DND-41 (cell line): ENCODE measurements at places on chromosomes 3 and 15.

DNA sequence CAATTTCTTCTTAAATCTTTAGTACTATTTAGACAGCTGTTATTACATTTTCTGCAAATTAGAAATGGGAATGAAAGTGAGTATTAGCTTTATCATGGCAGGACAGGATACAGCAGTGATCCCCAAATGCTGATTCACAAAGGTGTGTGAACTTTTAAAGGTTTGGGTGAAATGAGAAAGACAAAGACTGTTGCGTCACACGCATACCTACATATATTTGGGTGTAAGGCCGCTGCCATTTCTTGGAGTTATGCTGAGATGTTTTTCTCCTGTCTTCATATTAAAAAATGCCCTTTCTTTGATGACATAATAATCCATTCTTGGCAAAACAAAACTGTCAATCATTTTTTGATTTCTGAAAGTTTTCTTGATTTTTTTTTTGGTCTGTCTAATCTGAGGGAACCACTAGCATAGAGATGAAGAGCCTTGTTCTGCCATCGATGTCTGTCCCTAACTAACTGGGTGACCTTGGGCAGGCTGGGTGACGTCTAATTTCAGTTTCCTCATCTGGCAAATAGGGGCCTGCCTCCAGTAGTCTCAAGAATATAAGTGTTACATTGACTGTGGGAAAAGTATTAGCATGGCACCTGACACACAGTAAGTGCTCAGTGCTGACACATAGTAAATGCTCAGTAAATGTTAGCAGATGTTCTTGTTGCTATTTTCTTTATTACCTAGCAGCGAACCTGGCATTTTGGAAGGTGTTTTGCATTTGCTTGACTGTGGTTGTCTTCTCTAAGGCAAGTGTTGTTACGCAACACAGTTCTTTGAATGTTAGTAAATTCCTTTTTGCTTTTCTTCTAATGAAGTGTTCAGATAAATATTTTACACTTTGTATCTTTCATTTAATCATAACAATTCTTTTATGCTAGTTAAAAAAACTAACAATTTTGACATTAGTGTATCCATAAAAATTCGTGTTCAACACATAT lies 5.0 kb downstream of the MITF start:
- DNase-seq = no peak

- no peak for DNase-seq
Observed at GRCh38 chr3:36579746-36580145, 184.6 kb downstream of the DCLK3 start.

GRCh38 chr3:115960799-115961198 lies 337.5 kb downstream of the GAP43 start:
- no peak for DNase-seq

DNA sequence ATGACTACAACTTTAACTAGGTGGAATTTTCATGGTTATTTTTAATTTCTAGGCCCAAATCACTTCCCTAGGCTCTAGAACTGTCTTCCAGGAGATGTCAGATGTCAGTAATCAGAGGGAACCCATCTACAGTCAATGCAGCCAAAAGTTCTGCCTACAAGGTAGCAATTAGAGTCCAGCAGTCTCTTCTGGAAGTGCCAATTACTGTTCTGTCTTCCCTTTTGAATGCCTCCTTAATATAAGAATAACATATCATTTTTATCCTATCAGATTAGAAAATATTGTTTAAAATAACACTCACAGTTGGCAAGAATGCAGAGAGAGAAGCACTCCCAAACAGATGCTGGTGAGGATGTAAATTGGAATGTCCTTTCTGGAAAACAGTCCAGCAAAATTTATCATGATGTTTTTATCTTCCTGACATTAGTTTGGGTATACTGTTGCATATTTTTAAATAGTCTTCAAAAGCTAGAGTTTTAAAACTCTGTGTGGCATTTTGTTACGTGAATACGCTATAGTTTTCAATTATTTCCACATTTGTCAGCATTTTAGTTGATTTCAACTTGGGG lies 543.7 kb downstream of the FHIT start:
- no peak for DNase-seq

GRCh38 chr3:169923189-169923588 lies 11.8 kb downstream of the SAMD7 start:
- no peak for DNase-seq

- DNase-seq = no peak
Observed at GRCh38 chr3:12025584-12025983, 21.4 kb downstream of the SYN2 start.

- no peak for DNase-seq
Observed at GRCh38 chr15:50168783-50169411, 13.1 kb upstream of the SLC27A2 start.

DNA sequence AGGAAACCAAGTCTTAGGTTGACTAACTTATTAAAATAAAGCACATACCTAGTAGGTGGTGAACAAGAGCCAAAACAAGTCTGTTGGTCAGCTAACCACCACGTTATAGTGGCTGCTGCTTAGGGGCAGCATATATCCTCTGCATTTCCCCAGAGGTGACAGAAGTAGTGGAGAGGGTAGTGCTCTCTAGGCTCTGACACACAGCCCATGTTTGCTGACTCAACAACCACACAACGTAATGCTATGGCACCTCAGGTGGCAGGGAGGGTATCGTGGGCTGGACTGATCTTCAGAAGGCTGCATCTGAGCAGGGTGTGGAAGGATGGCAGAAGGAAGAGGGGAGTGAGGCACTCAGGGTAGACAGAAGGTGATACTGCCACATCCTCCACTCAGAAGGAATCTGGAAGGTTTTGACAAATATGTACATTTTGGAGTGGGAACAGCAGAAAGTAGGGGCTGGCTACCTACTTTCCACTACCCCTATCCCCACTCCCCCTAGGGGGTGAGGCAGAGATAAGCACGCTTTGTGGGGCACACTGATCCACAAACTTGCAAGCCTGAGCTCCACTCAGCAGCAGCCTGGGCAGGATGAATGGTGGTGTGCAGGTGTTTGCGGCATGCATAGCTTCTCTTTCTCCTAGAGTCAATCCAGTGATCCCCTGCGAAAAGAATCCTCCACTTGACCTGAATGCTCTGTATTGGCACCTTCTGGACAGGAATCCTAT lies 178.1 kb downstream of the RORA start:
- no peak for DNase-seq

DNA sequence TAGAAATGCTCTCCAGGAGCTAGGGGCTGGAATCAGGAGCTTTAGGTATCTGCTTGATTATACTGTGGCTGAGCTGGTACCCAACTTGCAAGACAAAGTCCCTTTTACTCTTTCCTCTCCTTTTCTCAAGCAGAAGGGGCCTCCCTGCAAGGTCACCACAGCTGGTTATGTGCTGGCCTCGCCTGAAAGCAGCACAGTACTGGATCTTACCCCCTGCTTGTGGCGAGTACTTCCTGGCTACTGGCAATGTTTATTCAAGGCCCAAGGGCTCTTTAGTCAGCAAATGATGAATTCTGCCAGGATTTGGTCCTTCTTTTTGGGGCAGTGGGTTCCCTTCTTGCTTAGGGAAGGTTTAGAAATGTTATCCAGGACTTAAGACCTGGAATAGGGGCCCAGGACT lies 234.6 kb downstream of the RAP2B start:
- DNase-seq = no peak

DNA sequence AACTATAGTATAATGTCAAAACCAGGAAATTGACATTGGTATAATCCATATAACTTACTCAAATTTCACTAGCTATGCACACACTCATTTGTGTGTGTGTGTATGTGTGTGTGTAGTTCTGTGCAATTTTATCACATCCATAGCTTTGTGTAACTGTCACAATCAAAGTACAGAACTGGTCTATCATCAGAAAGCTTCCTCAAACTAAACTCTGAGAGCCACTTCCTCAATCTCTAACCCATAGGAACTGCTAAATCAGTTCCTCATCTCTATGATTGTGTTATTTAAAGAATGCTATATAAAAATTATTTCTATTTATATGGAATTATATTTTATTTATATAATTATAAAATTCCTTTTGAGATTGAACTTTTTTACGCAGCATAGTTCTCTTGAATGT lies 18.1 kb downstream of the LNP1 start:
- no peak for DNase-seq

GRCh38 chr3:30083315-30083714 lies 523.1 kb upstream of the TGFBR2 start:
- no peak for DNase-seq

- no peak for DNase-seq
Observed at GRCh38 chr3:149473357-149474249, 894 bp upstream of the TM4SF4 start.

- DNase-seq = no peak
Observed at GRCh38 chr15:63439536-63440264, 58.1 kb upstream of the CA12 start.

- DNase-seq = no peak
Observed at GRCh38 chr15:101055411-101055810, 136.3 kb downstream of the LRRK1 start.

DNA sequence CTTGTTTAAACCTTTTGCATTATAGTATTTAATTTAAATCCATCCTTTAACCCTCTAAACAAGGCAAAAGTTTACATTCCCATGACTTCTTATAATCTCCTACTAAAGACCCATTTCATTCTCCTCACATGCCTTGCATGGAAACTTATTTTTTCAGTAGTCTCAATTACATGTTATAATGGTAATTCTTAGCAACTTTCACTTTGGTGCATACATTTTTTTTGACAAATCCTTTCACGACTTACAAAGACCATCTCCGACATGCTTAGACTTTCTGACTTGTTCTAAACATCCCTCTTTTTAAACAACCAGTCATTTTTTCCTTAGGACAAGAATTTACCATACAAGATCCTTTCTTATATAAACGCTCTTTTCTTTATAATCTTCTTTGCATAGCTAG lies 615.4 kb upstream of the GBE1 start:
- DNase-seq = peak; percentile 6

GRCh38 chr15:38705436-38706219 lies 141.0 kb upstream of the RASGRP1 start:
- DNase-seq = no peak

DNA sequence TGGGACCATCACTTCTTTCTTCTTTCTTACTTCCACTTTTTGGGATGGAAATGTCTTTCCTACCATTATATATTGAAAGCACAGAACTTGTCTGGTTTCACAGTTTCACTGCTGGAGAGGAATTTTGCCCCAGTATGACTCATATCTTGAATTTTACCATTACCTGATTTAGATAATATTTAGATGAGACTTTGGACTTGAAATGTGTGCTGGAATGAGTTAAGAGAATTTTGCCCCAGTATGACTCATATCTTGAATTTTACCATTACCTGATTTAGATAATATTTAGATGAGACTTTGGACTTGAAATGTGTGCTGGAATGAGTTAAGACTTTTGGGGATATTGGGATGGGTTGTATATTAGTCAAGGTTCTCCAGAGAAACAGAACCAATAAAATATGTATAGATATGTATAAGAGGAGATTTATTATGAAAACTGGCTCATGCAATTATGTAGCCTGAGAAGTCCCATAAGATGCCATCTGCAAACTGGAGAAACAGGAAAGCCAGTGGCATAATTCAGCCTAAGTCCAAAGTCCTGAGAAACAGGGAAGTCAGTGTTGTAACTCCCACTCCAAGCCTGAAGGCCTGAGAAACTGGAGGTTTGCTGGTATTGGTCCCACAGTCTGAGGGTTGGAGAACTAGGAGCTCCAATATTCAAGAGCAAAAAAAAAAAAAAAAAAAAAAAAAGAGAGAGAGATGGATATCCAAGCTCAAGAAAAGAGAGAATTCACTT lies 1029.2 kb downstream of the EPHA3 start:
- DNase-seq = no peak

GRCh38 chr3:74057169-74057568 lies 432.4 kb upstream of the PDZRN3 start:
- no peak for DNase-seq

GRCh38 chr3:50258979-50259378 lies 10.0 kb upstream of the SEMA3B start:
- no peak for DNase-seq

DNA sequence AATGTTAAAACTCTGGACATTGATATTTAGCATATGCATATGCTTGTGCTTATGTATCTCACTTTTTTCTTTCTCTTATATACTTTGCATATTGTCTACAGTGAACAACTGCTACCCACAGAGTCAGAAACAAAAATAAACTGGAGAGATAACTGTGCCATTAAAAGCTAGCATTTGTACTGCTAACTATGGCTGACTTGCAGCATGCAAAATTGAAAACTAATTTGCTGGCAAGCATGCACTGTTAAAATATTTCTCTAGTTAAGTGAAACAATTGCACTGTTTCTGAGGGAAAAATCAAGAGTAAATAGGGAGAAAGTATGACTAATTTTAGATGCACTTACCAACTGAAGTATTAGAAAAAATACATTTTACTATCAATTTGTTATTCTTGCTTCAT lies 177.8 kb downstream of the CBLB start:
- DNase-seq = no peak

DNA sequence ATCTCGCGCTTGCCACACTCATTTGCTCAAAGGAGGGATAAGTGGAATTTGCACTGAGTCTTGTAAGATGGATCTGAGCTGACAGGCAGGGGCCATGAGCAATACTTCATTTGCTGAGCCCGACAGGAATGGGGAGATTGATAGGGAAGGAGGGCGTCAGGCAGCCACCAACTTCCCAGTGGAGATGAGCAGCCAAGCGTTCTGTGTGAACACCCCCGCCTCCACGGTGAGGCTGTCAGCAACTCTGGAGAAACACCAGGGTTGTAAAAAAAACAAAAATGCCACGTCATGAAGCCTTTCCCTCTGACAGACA lies 36.8 kb downstream of the TLE3 start:
- DNase-seq = no peak

GRCh38 chr3:61965770-61966131 lies 404.4 kb downstream of the PTPRG start:
- DNase-seq = no peak

DNA sequence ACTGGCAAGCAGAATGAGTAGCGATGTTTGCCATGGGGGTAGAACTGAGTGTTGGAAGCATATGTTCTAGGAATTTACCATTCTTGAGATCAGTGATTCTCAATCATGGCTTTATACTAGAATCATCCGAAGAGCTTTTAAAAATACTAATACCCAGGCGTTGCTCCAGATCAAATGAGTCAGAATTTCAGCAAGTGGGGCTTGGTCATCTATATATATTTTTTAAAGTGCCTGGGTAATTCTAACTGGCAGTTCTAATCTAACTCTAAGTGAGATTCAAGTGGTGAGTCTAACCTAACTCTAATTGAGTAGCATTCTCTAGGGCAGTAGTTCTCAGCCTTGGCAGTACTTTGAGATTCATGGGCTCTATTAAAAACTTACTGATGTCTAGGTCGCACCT lies 20.8 kb downstream of the TM4SF1 start:
- DNase-seq = no peak

DNA sequence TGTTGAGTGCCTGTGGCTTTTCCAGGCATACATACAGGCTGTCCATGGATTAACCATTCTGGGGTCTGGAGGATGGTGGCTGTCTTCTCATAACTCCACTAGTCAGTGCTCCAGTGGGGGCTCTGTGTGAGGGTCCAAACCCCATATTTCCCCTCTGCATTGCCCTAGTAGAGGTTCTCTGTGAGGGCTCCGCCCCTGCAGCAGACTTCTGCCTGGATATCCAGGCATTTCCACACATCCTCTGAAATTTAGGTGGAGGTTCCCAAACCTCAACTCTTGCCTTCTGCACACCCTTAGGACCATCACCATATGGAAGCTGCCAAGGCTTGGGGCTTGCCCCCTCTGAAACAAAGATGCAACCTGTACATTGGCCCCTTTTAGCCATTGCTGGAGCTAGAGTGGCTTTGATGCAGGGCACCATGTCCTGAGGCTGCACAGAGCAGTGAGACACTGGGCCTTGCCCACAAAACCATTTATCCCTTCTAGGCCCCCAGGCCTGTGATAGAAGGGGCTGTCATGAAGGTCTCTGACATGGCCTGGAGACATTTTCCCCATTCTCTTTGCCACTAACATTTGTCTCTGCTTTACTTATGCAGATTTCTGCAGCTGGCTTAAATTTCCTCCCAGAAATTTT lies 400.1 kb upstream of the MDFIC2 start:
- peak; percentile 4 for DNase-seq

- DNase-seq = no peak
Observed at GRCh38 chr15:42876224-42876623, 44.4 kb downstream of the TTBK2 start.
